Activated naive CD4-positive, alpha-beta T cell treated with anti-CD3 and anti-CD28 coated beads for 36 hours (primary cell): ENCODE measurements at places on chromosomes 7 and 10. TPM values are rescaled to one million over a fixed set of nuclear protein-coding genes. Genes with fewer than 3 reads are reported as not detected.

Gene DUSP5
- 53.5 TPM for total RNA-seq

Gene C10orf67
- total RNA-seq: 2.0 TPM

Gene CALD1
- total RNA-seq: 0.42 TPM

Gene FAM13C
- total RNA-seq: not detected

Gene GJD4
- total RNA-seq: not detected

Gene MYO1G
- 406 TPM for total RNA-seq

Gene MKX
- total RNA-seq: 0.15 TPM

Gene PIP
- not detected for total RNA-seq

Gene FBXL13
- 0.54 TPM for total RNA-seq

Gene PKD2L1
- not detected for total RNA-seq

DNA sequence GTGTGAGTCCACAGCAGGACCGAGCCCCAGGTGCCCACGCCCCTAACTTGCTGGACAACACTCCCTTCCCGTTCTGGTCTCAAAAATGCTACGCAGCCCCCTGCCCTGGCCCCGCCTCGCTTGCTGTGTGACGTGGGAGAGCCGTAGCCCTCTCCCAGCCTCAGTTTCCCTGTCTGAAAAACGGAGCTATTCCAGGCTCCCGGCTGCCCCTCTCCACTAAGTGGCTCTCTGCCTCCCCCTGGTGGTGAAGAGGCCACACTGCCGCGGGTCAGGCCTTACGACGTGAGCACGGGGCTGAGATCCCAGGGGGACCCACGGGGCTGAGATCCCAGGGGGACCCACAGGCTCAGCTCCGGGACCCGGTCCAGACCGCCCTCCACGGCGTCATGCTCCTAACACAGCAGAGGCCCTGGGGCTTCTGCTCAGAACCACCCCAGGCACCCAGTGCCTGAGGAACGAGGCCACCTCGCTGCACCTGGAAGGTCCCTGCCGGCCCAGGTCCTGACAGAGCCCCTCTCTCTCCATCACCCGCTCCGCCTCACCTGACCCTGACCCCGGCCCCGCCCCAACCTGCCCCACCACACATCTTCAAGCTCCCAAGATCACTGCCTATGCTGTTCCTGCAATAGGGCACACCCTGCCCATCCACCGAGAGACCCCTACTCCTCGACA is 26.7 kb downstream of the MICALL2 start:
- H3K36me3 ChIP-seq: no peaks in the 10 kb centered on the region
- H3K27ac ChIP-seq: no peak overlapping the region
- H3K27me3 ChIP-seq: peaks cover 2% of the 10 kb centered on the region
- peak; percentile 87 for DNase-seq
- no peak overlapping the region for H3K4me3 ChIP-seq

- H3K27ac ChIP-seq: peak overlapping the region; percentile 68
- no peaks in the 10 kb centered on the region for H3K27me3 ChIP-seq
- no peak for DNase-seq
- peaks cover 43% of the 10 kb centered on the region for H3K4me1 ChIP-seq
- H3K4me3 ChIP-seq: no peak overlapping the region
These were observed 236.5 kb upstream of the KAT6B start for GRCh38 chr10:74589851-74590250.

GRCh38 chr10:102001435-102002068 is 54.4 kb downstream of the ARMH3 start:
- no peaks in the 10 kb centered on the region for H3K27me3 ChIP-seq
- peak; percentile 13 for DNase-seq
- H3K27ac ChIP-seq: peak overlapping the region; percentile 43
- no peak overlapping the region for H3K4me3 ChIP-seq
- H3K4me1 ChIP-seq: peaks cover 17% of the 10 kb centered on the region

- DNase-seq: no peak
- no peak overlapping the region for H3K4me3 ChIP-seq
- no peaks in the 10 kb centered on the region for H3K36me3 ChIP-seq
- H3K27ac ChIP-seq: no peak overlapping the region
These were observed 12.6 kb upstream of the FGFR2 start for GRCh38 chr10:121610798-121611323.

GRCh38 chr7:90666186-90666585 is 70.1 kb downstream of the CDK14 start:
- no peak overlapping the region for H3K4me3 ChIP-seq
- H3K36me3 ChIP-seq: no peaks in the 10 kb centered on the region
- no peaks in the 10 kb centered on the region for H3K27me3 ChIP-seq

- H3K27ac ChIP-seq: no peak overlapping the region
- H3K36me3 ChIP-seq: no peaks in the 10 kb centered on the region
- no peak for DNase-seq
- H3K27me3 ChIP-seq: no peaks in the 10 kb centered on the region
These were observed 559.9 kb downstream of the SDK1 start for GRCh38 chr7:3860932-3861331.

GRCh38 chr10:67802767-67803538 is 35.0 kb downstream of the DNAJC12 start:
- H3K4me3 ChIP-seq: no peak overlapping the region
- peak overlapping the region; percentile 59 for H3K27ac ChIP-seq
- H3K27me3 ChIP-seq: no peaks in the 10 kb centered on the region
- H3K36me3 ChIP-seq: no peaks in the 10 kb centered on the region

DNA sequence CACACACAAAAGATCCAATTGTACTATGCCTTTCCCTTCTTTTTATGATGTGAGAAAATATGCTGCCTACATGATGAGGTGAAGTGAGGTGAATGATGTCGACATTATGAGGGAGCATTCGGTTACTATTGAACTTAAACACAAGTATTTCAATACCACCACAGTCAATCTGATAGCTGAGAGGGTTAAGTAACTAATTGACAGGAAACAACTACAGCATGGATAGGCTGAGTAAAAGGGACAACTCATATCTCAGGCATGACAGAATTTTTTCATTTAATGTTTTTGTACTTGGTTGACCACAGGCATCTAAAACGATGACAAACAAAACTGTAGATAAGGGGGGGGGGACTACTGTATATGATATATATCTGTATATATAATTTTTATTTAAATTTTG is 488.9 kb downstream of the SH2D4B start:
- no peak overlapping the region for H3K27ac ChIP-seq
- no peaks in the 10 kb centered on the region for H3K4me1 ChIP-seq
- no peak overlapping the region for H3K4me3 ChIP-seq
- H3K27me3 ChIP-seq: peaks cover 10% of the 10 kb centered on the region
- DNase-seq: no peak

- no peak overlapping the region for H3K4me3 ChIP-seq
- H3K27ac ChIP-seq: no peak overlapping the region
- no peaks in the 10 kb centered on the region for H3K4me1 ChIP-seq
These were observed 20.5 kb downstream of the DIP2C start for GRCh38 chr10:668786-669485.

DNA sequence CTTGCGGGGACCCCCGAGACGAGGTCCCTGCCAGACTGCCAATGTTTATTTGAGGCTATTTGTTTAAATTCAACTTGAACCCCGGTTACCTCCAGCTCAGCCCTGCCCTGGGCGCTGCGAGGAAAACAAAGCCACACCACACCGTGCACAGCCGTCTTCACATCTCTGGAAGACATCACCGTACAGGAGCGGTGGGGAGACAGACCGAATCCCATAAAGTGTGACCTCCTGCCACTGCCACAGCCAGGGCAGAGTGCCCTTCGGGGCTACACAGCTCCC is 40.0 kb downstream of the PRKAG2 start:
- no peaks in the 10 kb centered on the region for H3K27me3 ChIP-seq
- no peak for DNase-seq
- H3K36me3 ChIP-seq: no peaks in the 10 kb centered on the region
- H3K4me1 ChIP-seq: peaks cover 29% of the 10 kb centered on the region
- H3K4me3 ChIP-seq: no peak overlapping the region

DNA sequence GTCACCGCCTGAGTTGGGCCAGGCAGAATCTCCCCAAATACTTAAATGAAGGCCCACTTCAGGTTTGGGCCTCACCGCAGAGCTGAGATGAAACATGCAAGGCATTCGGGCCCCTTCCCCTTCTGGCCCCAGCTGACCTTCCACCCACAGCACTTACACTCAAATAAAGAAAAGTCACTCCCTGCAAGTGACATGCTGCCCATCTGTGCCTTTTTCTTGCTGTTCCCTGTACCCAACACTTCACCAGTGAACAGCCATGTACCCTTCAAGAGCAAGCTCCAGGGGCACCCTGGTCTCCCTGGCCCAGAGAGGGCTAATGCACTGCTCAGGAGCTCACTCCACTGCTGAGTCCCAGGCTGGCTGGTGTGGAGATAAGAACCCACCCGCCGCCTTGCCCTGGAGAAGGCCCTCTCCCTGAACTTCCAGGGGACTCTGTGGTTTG is 40.7 kb downstream of the ZCCHC24 start:
- H3K36me3 ChIP-seq: no peaks in the 10 kb centered on the region
- no peak overlapping the region for H3K4me3 ChIP-seq
- no peak for DNase-seq
- H3K27ac ChIP-seq: no peak overlapping the region
- H3K4me1 ChIP-seq: no peaks in the 10 kb centered on the region

- peaks cover 2% of the 10 kb centered on the region for H3K27me3 ChIP-seq
- no peaks in the 10 kb centered on the region for H3K36me3 ChIP-seq
- H3K4me3 ChIP-seq: no peak overlapping the region
- H3K4me1 ChIP-seq: no peaks in the 10 kb centered on the region
- H3K27ac ChIP-seq: no peak overlapping the region
These were observed 67.5 kb downstream of the GPR141 start for GRCh38 chr7:37751096-37751495.

DNA sequence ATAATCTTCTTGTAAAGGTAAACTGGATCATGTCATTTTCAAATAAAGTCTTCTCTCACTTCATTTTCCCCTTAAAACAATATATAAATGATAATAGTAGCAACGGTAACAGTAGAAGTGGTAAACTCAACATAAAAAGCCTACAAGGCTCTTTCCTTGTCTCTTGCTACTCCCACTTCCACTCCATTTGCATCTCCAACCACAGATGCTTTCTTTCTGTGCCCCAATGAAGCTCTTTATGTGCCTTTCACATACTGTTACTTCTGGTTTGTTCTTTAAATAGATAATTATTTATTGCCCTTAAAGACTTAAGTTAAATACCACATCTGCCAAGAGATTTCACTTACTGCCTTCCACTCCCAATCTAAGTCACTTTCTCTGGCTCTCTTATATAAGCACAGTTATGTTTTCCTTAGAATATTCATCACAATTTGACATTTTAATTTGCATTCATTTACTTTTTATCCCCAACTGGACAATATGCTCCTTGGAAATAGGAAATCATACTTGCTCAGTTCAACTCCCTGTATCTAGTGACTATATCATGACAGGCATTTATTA is 149.9 kb downstream of the CRPPA start:
- H3K27ac ChIP-seq: no peak overlapping the region
- DNase-seq: no peak
- H3K4me3 ChIP-seq: no peak overlapping the region
- H3K27me3 ChIP-seq: no peaks in the 10 kb centered on the region

DNA sequence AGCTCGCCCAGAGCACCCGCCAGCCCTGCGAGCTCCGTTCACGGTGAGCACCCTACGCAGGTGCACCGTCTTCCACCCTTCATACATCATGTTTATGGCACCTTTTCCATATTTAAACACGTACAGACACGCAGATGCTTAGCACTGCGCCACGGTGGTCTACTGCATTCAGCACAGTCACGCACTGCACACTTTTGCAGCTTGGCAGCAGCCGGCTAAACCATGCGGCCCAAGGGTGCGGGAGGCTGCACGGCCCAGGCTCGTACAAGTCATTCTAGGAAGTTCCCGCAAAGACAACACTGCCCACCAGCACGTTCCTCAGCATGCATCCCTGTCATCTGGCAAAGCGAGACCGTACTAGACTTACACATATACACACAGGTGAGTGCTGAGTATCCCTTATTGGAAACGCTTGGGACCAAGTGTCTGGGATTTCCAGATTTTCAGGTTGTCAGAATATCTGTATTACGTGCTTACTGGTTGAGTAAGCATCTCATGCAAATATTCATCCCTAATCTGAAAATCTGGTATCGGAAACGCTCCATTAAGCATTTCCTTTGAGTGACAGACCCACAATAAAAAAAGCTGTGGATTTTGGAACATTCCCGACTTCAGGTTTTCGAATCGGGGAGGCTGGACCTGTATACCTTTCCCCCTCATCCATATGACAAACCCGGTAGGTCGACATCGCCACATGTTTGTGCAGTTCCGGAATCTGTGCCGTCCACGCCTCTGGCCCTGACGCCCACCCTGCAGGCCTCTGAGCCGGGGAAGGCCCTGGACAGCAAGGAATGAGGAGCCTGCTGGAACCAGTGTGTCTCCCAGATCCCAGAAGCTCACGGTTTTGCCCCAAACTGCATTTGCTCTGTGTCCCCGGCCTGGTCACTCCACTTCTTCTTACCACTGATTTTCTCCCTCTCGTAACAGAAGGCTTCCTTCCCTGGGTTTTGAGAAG is 222.2 kb downstream of the ELFN1 start:
- no peaks in the 10 kb centered on the region for H3K27me3 ChIP-seq
- H3K4me1 ChIP-seq: peaks cover 5% of the 10 kb centered on the region
- no peak for DNase-seq
- H3K36me3 ChIP-seq: peaks cover 18% of the 10 kb centered on the region
- no peak overlapping the region for H3K27ac ChIP-seq

GRCh38 chr7:111756687-111757178 is 194.4 kb upstream of the IMMP2L start:
- H3K27me3 ChIP-seq: no peaks in the 10 kb centered on the region
- H3K4me3 ChIP-seq: no peak overlapping the region
- H3K36me3 ChIP-seq: no peaks in the 10 kb centered on the region
- no peak for DNase-seq
- H3K27ac ChIP-seq: no peak overlapping the region

DNA sequence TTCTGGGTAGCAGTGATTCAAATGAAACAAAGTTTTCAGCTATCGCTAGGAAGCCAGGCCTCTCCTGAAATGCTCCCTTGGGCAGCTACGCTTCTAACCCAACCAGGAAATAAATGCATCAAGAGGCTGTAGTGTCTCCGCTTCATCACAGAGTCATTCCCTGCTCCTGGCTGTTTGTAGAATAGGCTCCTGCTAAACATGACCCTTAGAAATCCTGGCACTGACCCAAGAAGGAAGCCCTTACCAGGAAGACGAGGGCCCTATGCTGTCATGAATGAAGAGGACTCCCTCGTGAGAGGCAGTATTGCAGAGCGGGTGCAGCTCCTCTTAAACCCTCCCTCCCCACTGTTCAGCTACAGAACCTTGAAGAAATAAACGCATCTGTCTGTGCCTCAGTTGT is 48.3 kb downstream of the NOD1 start:
- no peak overlapping the region for H3K27ac ChIP-seq
- H3K4me1 ChIP-seq: no peaks in the 10 kb centered on the region
- no peak overlapping the region for H3K4me3 ChIP-seq
- no peak for DNase-seq

DNA sequence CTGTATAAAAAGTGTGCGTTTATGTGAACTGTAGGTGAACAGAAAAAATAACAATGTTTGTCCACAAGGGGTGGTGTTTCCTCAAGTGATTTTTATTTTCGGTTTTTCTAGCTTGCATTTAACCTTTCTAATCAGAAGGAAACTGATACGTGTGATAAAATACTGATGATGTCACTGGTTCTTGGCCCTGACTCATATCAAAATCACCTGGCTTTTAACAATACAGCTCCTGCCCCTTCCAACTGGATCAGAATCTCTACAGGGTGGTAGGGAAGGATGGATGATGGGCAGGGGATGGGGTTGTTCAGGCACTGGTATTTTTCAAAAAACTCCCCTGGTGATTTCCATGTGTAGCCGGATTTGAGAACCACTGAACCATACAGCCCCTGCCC is 10.9 kb downstream of the NPFFR1 start:
- no peak overlapping the region for H3K4me3 ChIP-seq
- no peaks in the 10 kb centered on the region for H3K36me3 ChIP-seq
- peak overlapping the region; percentile 56 for H3K27ac ChIP-seq
- peaks cover 22% of the 10 kb centered on the region for H3K4me1 ChIP-seq
- DNase-seq: peak; percentile 35

GRCh38 chr7:111012799-111013675 is 77.9 kb upstream of the LRRN3 start:
- H3K36me3 ChIP-seq: peaks cover 5% of the 10 kb centered on the region
- H3K27me3 ChIP-seq: no peaks in the 10 kb centered on the region
- H3K4me1 ChIP-seq: peaks cover 72% of the 10 kb centered on the region
- H3K4me3 ChIP-seq: peak overlapping the region; percentile 37
